Kidney (tissue), 22 donors: ENCODE measurements at places on chromosomes 12 and 14.

DNA sequence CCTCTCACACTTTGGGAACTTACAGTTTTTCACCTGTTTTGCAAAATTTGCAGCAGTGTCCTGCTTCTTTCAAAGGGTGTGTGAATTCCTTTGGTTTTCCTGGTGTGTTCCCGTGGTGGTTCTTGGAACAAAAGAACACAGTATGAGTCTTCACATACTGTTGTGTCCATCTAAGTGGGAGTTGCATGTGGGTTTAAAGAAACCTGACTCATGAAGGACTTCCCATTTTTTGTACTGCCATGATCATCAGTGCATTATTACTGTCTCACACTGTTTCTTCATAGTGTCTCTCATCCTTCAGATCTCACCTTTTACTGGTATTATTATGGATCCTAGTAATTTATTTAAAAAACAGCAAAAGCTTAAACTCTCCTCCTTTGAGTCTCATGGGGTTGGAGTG is 3.8 kb upstream of the GZMH start:
- DNase-seq: no peak

GRCh38 chr14:76829013-76829365 is 2.8 kb downstream of the LRRC74A start:
- no peak for DNase-seq

DNA sequence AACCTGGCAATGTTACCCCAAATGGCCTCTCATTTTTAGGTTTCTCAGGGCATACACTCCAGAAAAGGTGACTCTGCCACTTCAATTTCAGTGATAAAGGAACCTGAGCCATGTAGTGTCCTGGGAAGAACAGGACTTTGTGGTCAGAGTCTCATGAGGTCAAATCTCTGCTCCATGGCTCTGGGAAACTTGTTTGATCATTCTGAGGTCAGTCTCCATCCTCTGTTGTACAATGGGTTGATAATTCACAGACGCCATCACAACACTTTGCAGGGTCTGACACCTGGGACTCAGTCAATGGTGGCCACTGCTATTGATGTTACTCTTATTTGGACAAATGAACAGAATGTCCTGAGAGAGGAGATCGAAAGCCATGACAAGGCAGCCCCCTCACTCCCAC is 31.1 kb upstream of the SMOC1 start:
- no peak for DNase-seq

GRCh38 chr12:24012528-24012927 is 63.1 kb upstream of the SOX5 start:
- DNase-seq: no peak

- no peak for DNase-seq
These were observed 27.3 kb downstream of the PPTC7 start for GRCh38 chr12:110555577-110556406.

DNA sequence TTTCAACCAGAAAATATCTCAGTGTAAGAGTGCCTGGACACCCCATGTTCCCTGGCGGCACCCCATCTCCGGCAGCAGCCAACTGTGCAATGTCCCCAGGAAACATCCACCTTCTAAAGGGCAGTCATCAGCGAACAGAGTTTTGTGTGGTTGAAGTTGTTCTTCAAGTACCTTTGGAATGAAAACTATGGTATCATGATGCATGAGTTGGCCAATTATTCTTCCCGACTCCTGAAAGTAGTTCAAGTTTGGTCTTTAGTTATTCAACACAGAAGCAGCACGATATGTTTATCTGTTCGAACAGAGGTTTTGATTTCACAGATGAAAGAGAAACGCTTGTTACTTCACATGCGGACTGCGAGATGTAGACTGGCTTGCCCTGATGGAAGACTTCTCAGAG is 21.1 kb upstream of the TTC7B start:
- DNase-seq: no peak

GRCh38 chr12:32693036-32693435 is 13.9 kb downstream of the DNM1L start:
- DNase-seq: no peak

- DNase-seq: no peak
These were observed 94.0 kb downstream of the NAV3 start for GRCh38 chr12:77924703-77925102.

GRCh38 chr12:104025771-104026170 is 24.2 kb downstream of the GLT8D2 start:
- DNase-seq: no peak

- no peak for DNase-seq
These were observed 239.8 kb downstream of the KTN1 start for GRCh38 chr14:55819610-55820304.

DNA sequence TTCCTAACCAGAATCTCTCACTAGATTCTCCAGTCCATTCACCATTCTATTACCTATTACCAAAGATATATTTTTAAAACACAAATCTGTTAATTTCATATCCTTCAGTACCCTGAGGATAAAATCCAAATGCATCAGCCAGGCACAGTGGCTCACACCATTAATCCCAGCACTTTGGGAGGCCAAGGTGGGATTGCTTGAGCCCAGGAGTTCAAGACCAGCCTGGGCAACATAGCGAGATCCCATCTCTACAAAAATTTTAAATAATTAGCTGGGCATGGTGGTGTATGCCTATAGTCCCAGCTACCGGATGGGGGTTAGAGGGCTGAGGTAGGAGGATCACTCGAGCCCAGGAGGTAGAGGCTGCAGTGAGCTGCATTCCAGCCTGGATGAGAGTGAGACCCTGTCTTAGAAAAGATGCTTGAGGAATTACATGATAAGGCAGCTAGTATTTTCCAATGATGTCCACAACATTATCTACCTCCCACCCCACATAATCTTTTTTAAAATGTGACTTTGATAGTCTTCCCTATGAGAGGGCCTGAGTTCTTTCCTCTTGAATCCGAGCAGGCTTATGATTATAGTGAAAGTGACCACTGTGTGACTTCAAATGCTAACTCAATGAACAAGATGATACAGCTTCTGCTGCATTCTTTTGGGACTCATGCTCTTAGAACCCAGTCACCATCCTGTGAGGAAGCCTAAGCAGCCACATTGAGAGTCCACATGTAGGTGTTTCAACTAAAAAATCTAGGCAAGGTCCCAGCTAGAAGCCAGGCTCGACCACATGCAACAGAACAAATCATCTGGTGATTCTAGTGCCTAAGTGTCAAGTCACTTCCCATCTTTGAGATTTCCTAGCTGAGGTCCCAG is 18.0 kb downstream of the HECTD1 start:
- no peak for DNase-seq

- no peak for DNase-seq
These were observed 4.1 kb upstream of the ACVR1B start for GRCh38 chr12:51947246-51947996.

DNA sequence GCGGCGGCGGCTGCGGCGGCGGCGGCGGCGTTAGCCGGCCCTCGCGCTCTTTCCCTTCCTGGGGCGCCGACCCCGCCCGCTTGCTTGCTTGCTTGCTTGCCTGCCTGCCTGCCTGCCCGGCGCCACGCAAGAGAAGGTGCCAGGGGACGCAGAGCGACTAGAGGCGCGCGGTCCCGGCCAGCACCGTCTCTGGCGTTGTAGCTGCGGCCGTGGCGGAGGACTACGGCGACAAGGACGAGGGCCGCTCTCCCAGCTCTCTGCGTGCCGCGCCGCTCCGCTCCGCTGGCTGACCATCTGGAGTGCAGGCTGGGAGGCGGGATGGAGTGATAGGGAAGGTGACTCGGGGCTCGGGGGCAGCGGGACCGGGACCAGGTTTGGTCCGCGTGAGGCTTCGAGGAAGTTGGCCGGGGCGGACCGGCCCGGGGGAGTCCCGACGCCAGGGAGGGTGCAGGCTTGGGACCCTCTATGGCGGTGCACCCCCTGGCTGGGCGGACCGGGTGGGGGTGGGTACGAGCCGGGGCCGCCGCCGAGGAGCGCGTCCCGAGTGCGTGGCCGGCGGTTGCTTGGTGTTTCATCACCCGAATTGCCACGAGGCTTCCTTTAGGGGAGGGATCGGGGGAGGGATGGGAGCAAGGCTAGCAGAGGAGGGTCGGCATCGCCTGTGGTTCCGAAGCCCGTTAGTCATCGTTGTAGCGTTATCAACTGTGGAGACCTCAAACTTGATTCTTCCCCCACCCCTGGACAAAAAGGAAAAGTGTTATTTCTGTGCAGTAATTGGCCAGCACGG is 471 bp downstream of the XPOT start:
- DNase-seq: peak; percentile 79

GRCh38 chr12:63415357-63415756 is 252.9 kb downstream of the DPY19L2 start:
- DNase-seq: no peak

GRCh38 chr12:6825398-6826124 is 2.6 kb upstream of the P3H3 start:
- peak; percentile 93 for DNase-seq

- peak; percentile 91 for DNase-seq
These were observed 6.2 kb downstream of the DUSP6 start for GRCh38 chr12:89345830-89346740.

DNA sequence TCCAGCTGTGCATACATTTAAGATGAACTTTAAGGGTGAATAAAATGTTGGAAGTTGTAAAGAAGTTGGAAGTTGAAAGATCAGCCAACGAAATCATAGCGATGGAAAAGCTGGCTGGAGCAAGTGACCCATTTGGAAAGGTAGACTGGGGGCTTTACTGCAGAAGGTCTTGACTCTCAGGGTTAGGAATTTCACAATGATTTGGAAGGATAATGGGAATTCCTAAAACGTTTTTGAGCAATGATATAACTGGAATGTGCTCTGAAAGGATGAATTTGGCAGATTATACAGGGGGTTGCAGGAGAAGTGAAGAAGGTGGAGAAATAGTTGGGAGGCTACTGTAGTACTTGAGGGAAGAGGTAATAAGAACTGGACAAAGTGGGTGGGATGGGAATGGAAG is 27.4 kb downstream of the EMP1 start:
- DNase-seq: no peak

DNA sequence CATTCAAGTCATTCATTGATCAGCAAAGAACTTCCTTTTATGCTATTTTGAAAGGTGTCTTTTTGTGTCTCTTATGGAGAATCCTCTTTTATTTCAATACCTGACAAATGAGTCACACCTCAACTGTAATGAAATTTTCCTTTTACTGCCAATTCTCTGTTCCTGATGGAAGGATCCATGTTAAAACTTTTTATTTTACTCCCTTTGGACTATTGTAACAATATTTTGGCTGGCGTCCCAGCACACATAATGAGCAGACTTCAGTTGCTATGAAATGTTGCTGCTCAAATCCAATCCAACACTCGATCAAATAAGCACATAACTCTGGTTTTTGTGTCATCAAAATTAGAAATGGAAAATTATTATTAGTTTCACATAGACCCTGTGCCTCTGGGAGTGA is 21.9 kb upstream of the SLC15A5 start:
- DNase-seq: no peak

DNA sequence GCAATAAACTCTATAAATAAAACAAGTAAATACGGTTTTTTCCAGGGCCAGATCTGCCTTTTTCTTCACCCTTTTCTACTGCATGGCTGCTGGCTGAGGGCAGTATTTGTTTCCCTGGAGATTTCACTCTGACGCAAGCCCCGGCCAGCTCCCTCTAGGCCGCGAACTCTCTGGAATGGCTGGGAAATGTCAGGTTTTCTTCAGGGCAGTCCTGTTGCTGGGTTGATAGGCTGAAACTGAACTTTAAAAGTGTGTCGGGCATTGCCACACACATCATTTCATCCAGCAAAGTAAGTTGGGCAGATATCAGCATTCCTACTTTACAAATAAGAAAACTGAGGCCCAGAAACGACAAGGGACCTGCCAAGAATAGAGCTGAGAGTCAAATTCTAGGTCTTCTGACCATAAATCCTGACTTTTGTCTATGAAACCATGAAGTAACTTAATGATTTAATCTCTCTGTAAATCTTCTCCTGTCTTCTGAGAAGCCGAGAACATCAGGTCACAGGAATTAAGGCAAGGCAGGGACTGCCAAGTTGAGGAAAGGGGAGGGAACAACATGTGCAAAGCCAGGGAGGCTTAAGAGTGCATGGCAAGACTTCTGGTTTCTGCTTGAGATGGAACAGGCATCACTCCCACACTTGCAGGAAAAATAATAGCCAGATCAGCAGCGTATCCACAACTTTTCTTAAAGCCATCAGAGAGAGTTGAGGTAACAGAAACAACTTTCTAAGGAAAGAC is 205.0 kb upstream of the CCDC196 start:
- DNase-seq: no peak

DNA sequence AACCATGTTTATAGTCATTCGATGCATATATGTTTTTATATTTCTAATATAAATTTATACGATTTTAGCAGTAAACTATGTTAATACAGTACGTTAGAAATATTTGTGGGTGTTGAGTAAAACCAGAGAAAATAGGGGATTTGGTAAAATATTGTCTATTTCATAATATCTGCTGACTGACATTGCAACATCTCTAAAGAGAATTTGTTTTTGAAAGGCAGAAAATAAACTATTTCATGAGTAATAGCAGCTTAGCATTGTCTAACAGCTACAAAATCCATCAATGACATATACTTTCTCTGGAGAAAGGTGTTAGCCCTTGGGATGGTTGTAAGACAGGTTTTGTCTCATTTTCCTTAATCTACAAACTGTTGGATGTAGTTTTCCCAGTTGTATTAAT is 144.9 kb downstream of the PDE3A start:
- no peak for DNase-seq

DNA sequence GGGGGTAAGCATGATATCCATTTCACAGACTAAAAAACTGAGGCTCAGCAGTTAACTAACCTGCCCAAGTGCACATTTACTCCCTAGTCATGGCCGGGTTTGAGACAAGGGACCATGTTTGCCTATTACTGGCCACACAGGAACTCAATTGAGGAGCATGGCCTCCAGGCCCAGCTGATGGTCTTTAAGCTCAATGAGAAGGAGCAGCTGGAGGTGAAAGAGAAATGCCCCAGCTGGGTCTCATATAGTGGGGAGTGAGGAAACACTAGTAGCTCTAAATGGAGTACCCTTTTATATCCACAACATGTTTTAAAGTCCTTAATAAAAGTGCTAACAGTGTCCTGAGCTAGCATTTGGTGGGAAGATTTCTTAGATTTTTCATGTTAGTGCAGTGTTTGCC is 1.6 kb downstream of the TDP1 start:
- no peak for DNase-seq

DNA sequence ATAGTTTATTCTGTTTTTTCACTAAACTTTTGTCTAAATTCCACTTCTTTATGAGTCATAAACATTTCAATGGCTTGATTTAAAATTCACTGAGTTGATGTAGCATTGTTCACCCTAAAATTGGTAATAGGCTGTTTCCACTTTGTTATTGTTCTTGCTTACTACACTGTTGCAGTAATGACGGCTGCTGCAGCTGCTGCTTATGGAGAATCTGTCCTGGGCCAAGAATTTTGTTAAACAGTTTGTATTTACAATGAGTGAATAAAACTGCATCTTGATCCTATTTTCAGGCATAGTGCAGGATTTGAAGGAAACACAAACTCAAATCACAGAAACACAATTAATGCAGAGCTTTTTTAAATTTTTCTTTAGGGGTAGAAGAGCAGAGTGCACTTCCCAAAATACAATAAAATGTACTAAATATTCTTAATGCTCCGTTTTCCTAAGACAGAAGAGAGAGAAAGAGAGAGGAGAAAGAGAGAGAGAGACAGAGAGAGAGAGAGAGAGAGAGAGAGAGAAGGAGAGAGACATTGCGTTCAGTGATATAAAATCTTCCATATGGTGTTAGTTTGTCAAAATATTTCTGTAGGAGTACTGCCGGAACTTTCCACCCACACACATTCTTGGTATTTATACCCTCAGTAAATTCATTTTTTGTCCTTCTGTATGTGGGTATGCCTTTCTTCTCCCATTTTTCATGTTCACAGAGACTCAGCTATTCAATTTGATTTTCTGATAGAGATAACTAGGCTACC is 266.4 kb downstream of the LRFN5 start:
- DNase-seq: no peak
